ENCODE measurements at places on chromosomes 16 and 17.

- DNase-seq, result no peak
Measured at GRCh38 chr17:9784544-9784943, 6.8 kb downstream of the DHRS7C start.

DNA sequence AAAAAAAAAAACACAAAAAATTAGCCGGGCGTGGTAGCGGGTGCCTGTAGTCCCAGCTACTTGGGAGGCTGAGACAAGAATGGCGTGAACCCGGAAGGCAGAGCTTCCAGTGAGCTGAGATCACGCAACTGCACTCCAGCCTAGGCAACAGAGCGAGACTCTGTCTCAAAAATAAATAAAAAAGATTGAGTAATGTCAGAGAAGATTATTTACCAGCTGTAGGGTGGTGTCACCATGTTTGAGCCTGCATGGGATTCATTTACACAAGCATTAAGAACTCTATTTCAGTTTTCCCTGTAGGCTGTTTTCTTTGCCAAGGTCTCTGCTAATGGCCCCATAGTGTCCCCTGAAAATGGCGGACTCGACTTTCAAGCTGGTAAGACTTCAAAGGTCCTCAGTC, 575.0 kb downstream of the CDH13 start:
- DNase-seq, result no peak

DNA sequence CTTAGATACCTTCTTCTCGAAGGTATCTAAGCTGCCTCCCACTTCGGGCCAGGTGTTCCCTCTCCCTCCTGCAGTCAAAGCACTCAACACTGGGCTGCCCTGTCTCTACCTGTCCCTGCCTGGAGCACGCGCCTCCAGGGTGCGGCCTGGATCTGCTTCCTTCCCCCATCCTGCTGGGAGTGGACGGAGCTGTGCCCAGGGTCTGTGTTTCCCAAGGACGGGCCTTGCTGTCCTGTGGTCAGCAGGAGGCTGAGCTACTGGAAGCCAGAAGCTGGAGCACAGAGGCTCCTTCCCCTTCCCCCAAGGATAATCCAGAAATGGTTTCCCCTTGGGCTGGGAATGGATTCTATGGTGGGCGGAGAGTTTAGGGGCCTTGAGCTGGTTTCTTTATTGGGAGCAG, 16.7 kb downstream of the LLGL2 start:
- no peak for DNase-seq

DNA sequence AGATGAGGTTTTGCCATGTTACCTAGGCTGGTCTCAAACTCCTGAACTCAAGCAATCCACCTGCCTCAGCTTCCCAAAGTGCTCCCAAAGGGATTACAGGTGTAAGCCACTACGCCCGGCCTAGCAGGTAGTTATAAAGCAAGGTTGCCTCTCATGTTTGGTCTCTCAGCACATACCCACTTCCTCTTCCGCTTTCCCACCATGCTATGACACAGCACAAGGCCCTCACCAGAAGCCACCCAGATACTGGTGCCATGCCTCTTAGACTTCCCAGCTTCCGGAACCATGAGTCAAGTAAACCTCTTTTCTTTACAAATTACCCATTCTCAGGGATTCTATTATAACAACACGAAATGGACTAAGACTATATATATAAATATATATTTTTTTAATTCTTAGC, 143.6 kb downstream of the COPRS start:
- DNase-seq, result no peak

- DNase-seq, result no peak
Measured at GRCh38 chr17:82296511-82297279, 20.7 kb downstream of the CD7 start.

- no peak for DNase-seq
Measured at GRCh38 chr17:58329035-58329809, 627 bp upstream of the TSPOAP1 start.
